ENCODE measurements at places on chromosomes 13 and 19.

DNA sequence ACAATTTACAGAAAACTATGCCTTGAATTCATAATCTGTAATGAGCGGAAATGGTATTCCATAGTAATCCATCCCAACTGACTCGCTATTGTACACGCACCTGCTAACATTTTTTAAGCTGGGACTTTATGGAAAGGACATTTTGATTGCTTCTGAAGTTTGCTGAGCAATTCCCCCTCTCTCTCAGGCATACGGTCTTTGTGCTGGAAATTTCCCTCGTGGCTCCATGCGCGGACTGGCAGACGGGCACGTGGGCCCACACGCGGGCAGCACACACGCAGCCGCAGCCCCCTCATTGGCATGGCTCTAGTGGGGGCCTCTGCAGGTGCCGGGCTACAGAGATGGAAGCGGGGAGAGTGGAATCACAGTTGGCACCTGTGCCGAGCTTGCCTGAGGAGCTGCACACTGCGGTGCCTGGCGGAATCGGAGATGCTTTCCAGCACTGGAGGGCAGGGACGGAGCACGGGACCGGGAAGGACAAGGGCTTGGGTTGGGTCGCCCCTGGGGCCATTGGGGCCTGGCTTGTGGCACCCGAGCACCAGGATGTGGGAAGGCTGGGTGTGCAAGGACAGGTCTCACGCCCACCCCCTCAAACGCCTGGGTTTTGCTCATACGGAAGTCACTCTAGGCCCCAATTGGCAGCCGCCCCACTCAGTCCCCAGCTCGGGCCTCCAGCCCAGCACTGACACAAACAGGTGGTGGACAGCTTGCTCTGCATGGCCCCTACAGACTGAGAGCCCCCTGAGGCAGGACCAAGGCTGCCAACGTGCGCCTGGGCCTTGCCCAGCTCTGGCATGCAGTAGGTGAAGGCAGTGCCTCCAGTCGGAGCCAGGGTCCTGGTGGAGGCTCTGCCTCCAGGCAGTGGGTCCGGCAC is 30.2 kb upstream of the CCNE1 start:
- no peak for DNase-seq

DNA sequence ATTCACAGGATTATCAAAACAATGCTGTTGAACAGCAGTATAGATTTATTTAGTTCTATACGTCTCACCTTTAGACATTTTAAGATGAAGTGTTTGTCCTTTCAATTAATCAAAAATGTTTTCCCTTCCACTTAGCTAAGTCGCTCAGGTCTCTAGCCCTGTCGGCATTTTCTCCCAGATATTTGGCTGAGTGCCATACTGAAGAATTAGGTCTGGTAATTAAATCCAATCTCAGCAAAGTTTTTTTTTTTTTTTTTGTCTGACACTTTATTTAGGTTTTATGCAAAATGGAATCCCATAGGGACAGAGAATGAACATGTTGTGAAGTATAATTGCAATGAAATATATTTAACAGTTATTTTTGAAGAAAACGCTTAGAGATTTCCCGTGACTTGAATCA is 44.1 kb downstream of the RFC3 start:
- DNase-seq: no peak

DNA sequence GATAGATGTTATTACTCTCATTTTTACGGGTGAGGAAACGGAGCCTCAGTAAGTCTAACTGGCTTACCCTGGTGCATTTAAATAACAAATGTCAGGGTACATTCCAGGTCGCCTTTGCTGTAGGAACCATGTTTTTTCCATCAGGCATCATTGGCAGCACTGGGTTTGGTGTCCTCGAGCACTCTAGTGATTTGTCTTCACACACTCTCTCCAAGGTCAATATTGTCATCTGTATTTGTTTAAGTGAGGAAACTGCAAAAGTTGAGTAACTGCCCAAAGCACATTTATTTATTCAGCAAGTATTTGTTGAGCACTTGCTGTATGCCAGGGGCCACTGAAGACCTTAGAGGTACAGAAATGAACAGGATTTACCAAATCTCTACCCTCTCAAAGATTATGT is 78.6 kb downstream of the DCT start:
- DNase-seq: no peak

- DNase-seq: no peak
Observed at GRCh38 chr19:27824108-27824507, 1388.8 kb downstream of the UQCRFS1 start.

GRCh38 chr13:102763741-102764140 is 9.8 kb downstream of the TEX30 start:
- no peak for DNase-seq

DNA sequence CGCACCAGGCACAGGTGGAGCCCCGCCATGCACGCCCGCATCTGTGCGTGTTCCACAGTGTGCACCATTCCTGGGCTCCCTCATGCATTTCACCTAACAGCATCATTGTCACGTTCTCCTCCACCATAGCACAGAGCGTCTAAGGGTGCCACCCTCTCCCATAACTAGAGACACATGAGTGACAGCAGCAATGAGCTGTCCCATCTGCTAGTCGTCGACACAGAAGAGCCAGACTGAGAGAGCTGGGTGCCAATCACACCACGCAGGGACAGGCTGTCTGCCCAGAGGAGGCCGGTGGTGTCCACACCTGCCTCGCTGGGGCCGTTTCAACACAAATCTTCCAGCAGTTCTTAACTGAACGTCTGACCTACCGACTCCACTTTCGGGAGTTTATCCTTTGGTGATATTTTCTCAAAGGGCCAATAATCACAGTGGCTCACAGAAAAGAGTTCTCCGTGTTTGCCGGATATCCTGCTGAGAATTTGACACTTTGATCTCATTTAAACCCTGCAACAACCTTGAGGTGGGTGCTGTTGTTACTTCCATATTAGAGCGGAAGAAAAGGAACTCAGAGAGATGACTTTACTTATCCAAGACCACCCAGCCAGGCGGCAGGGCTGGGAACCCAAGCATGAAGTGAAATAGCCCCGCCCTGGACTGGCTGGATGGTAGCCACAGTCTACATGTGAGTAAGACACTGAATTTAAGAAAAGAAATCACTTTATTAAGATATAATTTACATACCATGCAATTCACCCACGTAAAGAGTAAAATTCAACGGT is 16.2 kb downstream of the CLEC11A start:
- DNase-seq: no peak

GRCh38 chr19:51036519-51036918 is 1.7 kb upstream of the KLK12 start:
- DNase-seq: no peak

DNA sequence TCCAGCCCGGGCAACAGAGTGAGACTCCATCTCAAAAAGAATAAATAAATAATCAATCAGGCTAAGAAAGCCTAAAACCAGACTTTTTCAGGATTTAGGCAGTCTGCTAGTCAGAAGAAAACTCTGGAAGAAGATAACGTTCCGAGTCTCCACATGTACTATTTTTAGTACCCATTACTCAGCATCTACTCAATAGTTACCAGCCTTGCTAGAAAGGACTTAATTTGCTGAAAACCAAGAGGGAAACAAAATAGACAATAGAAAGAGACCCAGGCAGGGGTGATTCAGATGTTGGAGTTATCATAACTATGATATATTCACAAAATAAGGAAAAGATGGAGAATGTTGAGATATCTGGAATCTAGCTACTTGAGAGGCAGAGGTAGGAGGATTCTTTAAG is 3.6 kb upstream of the LIN7B start:
- no peak for DNase-seq

- DNase-seq: no peak
Observed at GRCh38 chr19:30799865-30800755, 427.9 kb downstream of the ZNF536 start.

DNA sequence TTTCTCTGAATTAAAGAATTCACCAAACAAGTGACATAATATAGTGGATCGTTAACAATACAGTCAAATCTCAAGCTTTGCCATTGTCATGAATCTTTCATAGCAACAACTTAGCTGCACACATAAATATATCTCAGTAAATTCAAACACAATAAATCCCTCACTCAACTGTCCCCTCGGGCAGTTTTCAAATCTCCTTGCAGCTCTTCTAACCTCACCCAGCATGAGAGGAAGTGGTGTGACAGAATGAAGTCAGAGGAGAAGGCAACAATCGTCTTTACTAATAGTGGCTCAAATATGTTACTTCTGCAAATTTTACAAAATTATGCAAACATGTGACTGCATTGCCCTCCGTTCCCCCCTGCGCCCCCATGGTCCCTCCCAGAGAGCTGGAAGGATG is 148.2 kb downstream of the RAP2A start:
- no peak for DNase-seq

- DNase-seq: no peak
Observed at GRCh38 chr13:28282451-28282850, 144.1 kb downstream of the PAN3 start.

GRCh38 chr13:35979361-35979951 is 151.7 kb downstream of the DCLK1 start:
- DNase-seq: peak; percentile 59

Data from epithelial cell of esophagus (primary cell).